Activated CD4-positive, alpha-beta T cell treated with anti-CD3 and anti-CD28 coated beads, Interleukin-2, amount 50 U/mL, for 24 hours (primary cell): ENCODE measurements at places on chromosomes 7 and 10.

DNA sequence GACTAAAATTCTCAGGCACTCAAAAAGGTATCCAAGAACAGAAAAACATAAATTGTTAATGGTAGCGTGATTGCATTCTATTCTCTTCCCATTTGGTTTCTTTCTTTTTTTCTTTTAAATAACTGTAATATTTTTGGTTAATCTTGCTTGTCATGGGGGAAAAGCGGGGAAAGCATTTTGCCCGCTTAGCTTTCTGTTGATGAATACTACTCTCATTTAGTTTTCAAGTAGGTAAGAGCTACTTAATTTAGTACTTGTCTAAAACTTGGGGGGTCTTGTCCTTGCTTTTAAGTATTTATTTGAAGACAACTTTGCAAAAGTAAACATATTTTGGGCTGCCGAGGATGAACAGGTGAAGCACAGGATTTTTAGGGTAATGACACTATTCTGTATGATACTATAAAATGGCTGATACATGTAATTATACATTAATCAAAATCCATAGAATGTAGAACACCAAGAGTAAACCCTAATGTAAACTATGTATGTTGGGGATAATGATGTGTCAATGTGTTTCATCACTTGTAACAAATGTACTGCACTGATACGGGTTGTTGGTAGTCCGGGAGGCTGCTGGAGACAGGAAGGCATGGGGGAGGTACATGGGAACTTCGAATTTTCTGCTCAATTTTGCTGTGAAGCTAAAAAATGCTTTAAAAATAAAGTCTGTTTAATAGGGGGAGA lies 1.7 kb downstream of the TES start:
- no peak for DNase-seq

DNA sequence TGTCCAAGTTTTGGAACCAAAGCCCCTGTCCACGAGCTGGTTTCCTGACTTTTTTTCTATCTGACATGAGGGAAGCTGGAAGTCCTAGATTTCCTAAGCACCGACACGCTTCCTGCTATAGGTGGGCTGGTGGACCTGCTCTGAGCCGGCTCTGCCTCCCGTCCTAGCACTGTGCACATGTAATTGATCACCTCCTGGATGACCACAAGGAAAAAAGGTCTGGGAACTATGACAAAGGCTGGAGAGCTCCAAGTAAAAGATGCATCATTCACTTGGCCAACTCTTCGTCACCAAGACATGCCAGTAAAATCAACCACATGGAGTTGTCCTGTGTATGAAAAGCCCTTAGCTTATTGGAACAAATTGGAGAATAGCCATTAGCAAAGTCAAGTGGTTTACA lies 104.8 kb downstream of the ITIH5 start:
- no peak for DNase-seq

GRCh38 chr10:118953598-118954393 lies 75.7 kb upstream of the NANOS1 start:
- no peak for DNase-seq

GRCh38 chr10:70145666-70146488 lies 623 bp downstream of the TYSND1 start:
- DNase-seq, result peak; percentile 48

DNA sequence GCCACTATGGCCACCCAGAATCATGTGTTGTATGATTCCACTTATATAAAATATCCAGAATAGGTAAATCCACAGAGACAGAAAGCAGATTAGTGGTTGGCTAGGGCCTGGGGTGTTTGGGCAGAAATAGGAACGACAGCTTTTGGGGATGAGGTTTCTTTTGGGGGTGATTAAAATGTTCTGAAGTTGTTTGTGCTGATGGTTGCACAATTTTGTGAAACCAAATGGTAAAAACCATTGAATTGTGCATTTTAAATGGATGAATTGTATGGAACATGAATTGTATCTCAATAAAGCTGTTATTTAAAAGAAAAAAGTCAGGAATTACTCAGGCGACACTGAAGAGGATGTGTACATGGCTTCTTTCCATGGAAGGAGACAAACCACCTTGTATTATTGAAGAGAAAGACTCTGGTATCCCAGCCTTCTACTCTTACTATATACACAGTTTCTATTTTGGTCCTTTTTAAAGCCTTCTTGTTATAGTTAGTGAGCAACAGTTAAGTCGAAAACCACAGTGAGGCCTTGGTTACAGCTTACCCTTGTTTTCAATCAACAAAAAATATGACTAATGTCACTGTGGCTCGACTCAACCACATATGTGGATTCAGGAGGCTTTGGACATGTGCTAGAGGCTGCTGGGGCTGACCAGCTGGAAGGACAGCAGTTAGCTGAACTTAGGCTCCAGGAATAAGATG lies 57.1 kb upstream of the KMT2E start:
- no peak for DNase-seq

- DNase-seq, result no peak
Observed at GRCh38 chr7:127895814-127896280, 135.4 kb downstream of the LRRC4 start.

- DNase-seq, result no peak
Observed at GRCh38 chr7:1755783-1756625, 85.9 kb downstream of the ELFN1 start.

GRCh38 chr7:39673868-39674267 lies 50.5 kb downstream of the RALA start:
- no peak for DNase-seq

DNA sequence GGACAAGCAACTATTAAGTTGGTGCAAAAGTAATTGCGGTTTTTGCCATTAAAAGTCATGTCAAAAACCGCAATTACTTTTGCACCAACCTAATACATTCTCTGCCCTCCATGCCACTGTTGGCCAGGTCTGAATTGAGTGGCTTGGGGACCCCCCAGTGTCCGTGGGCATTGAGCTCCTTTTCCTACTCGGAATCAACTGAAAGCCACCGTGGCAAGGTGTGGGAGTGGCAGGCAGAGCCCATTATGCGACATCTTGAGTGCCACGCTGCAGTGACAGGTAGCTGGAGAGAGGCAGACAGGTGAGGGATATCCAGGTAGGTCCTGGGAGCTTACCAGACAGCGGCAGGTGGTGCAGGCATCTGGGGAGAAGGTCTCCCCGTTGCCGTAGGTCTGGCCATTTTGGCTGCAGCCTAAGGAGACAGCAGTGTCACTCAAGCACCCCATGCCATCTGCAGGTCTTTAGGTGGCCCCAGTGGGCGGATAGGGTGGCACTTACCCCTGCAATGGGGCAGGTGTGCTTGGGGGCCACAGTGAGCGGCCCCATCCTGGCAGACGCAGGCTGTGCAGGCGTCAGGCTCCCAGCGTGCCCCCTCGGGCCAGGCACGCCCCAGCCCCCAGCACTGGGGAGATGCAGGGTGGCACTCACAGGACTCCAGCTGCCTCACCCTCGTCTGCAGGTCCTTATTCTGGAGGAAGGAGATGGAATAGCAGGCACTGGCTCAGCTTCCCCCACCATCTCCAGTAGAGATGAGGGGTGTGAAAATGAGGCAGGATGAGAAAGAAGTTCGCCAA lies 3.5 kb downstream of the KCP start:
- no peak for DNase-seq

GRCh38 chr10:35353395-35353794 lies 17.1 kb downstream of the CCNY start:
- DNase-seq, result no peak

DNA sequence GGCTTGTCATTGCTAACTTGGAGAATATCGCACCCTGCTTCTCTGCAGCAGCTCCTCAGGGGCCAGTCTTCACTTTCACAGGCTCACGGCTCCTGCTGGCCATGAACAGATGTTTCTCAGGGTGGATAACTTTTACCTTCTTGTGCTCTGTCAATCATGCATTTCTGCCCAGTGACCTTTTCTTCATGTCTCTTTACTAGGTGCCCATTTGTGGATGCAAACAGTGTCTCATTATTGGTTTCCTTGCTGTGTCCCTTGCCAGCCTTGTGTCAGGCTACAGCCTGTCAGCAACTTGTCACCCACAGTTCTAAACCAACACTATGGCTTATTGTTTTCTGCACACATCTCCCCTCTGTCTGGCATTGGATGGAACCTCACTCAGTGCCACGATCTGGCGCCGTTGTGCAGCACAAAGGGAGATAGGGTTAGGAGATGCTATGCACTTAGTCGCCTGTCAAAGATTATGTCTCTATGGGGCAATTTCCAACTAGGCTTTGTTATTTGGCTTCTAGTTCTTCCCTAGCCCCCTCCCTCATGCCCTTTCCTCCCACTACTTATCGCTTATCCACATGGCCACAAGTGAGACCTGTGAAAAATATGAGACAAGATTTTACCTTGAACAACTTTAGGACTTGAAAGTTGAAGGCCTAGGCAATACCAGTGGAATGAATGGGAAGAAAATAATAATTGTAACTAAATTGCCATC lies 45.7 kb upstream of the NXPH1 start:
- DNase-seq, result no peak

- no peak for DNase-seq
Observed at GRCh38 chr7:151131592-151132293, 35.8 kb downstream of the GBX1 start.

DNA sequence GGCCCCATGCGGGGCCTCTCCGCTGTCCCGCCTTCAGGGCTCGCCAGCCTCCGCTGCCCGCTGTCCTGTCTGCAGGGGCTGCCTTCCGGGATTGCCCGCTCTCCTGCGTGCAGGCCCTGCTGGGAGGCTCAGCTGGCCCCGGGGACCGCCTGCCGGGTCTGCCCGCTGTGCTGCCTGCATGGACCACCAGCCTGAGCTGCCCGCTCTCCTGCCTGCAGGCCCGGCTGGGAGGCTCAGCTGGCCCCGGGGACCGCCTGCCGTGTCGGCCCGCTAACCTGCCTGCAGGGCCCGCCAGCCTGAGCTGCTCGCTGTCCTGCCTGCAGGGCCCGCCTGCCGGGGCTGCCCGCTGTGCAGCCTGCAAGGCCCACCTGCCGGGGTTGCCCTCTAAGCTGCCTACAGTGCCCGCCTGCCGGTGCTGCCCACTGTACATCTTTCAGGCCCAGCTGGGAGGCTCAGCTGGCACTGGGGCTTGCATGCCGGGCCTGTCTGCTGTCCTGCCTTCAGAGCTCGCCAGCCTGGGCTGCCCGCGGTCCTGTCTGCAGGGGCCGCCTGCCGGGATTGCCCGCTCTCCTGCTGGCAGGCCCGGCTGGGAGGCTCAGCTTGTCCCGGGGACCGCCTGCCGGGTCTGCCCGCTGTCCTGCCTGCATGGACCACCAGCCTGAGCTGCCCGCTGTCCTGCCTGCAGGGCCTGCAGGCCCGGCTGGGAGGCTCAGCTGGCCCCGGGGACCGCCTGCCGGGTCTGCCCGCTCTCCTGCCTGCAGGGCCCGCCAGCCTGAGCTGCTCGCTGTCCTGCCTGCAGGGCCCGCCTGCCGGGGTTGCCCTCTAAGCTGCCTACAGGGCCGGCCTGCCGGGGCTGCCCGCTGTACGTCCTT lies 165.1 kb downstream of the GLRX3 start:
- DNase-seq, result peak; percentile 61

GRCh38 chr10:42177077-42177792 lies 461.1 kb downstream of the ZNF33B start:
- no peak for DNase-seq

DNA sequence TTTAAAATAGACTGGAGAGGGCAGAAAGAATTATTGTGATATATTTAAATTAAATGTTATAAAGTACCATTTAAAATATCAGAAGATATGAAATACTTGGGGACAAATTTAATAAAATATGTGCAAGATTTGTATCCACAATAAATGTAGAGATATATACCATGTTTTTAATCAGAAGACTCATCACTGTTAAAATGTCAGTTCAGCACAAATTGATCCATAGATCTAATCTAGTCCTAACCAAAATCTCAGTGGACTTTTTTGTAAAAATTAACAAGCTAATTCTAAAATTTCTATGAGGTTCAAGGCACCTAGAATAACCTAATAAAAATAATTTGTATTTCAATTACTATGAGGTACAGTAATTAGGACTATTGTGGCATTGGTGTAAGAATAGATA lies 96.4 kb downstream of the CTNNA3 start:
- no peak for DNase-seq

DNA sequence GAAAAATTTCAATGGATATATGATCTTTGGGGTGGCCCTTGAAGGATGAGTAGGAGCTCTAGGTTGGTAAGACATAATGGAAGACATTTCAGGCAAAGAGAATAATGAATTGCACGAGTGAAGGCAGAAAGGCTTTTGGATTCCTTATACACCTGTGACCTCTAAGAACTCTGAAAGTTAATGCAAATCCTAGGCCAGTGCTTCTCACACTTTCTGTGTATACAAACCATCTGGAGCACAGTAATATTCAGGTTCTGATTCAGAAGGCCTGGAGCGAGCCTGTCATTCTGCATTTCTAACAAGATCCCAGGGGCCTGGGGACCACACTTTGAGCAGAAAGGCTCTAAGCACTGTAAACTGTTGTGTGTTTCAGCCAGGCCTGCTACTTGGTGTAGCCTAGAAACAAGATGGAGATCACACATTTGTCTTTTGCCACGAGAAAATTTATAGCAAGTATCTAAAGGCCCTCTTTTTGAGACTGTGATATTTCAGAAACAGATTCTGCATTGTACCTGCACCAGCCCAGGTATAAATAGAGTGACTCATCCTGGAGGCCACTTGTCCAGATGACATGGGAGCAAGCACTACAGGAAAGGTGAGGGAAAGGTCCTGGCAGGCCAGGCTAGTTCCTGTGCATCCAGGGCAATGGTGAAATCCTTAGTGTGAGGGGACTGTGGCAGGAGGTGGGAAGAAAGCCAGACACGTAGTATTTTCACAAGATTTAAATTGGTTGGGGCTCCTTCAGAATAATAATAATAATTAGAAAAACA lies 24.4 kb downstream of the MRPS33 start:
- DNase-seq, result no peak

DNA sequence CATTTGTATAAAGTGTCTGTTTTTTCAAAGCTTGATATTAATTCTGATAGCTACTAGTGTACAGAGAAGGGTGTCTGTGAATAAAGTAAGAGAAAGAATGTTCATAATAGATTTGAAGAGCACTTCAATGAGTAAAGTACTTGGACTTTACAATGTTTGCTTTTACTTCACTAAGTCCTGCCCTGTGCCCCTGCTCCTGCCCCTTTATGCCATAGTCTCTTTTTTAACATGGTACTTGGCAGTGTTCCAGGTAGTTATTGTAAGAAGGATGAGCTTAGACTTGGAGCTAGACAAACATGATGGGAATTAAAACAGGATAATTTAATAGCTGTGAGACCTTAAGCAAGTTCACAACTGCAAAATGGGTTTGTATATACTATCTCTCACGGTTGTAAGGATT lies 41.0 kb downstream of the ZEB1 start:
- no peak for DNase-seq

- no peak for DNase-seq
Observed at GRCh38 chr7:138032186-138032585, 30.3 kb upstream of the CREB3L2 start.
